ENCODE measurements at places on chromosomes 4 and X. TPM values are rescaled to one million over a fixed set of nuclear protein-coding genes. Genes with fewer than 3 reads are reported as not detected.

S100P gene
- 0.43 TPM for total RNA-seq

KDR gene
- total RNA-seq, result 102 TPM

PF4V1 gene
- total RNA-seq, result 0.66 TPM

XAGE1A gene
- total RNA-seq, result not detected

OR13H1 gene
- total RNA-seq, result not detected

IQSEC2 gene
- total RNA-seq, result 81.6 TPM

UPF3B gene
- 11.5 TPM for total RNA-seq

BMP3 gene
- 0.10 TPM for total RNA-seq

CSAG3 gene
- total RNA-seq, result not detected

- no peaks in the 10 kb centered on the region for H3K27me3 ChIP-seq
- H3K27ac ChIP-seq, result no peak overlapping the region
- no peaks in the 10 kb centered on the region for H3K4me1 ChIP-seq
- no peaks in the 10 kb centered on the region for H3K36me3 ChIP-seq
- DNase-seq, result no peak
These were observed 60.3 kb upstream of the HSD17B10 start for GRCh38 chrX:53494436-53494835.

GRCh38 chr4:143085224-143085623 is 99.5 kb upstream of the USP38 start:
- no peak overlapping the region for H3K4me3 ChIP-seq
- H3K27ac ChIP-seq, result no peak overlapping the region
- peaks cover 4% of the 10 kb centered on the region for H3K36me3 ChIP-seq
- H3K4me1 ChIP-seq, result no peaks in the 10 kb centered on the region
- H3K27me3 ChIP-seq, result no peaks in the 10 kb centered on the region

- no peak for DNase-seq
- H3K36me3 ChIP-seq, result no peaks in the 10 kb centered on the region
- no peak overlapping the region for H3K4me3 ChIP-seq
- no peaks in the 10 kb centered on the region for H3K27me3 ChIP-seq
These were observed 207.4 kb downstream of the ADAM29 start for GRCh38 chr4:175125410-175126068.

GRCh38 chr4:73021634-73022033 is 47.9 kb downstream of the COX18 start:
- peak; percentile 80 for DNase-seq
- no peak overlapping the region for H3K27ac ChIP-seq
- H3K27me3 ChIP-seq, result no peaks in the 10 kb centered on the region
- no peaks in the 10 kb centered on the region for H3K36me3 ChIP-seq

DNA sequence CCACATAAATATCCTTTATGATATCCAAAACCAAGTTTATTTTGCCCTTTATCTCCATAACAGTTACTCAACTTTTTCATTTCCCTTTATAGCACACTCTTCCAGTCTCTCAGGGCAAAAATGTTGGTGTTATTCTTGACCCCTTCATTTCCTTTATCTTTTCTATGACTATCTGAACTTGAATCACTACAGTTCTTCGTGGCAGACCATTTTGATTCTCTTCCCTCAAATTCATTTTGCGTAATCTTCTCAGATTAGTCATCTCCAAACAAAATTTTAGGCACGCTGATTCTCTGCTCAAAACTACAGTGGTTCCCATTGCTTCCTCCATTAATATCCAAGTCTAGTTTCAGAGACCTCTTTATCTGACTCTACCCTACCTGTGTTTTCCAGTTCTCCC is 26.1 kb downstream of the RUFY3 start:
- DNase-seq, result no peak
- H3K27ac ChIP-seq, result no peak overlapping the region
- no peaks in the 10 kb centered on the region for H3K27me3 ChIP-seq
- no peaks in the 10 kb centered on the region for H3K36me3 ChIP-seq
- no peak overlapping the region for H3K4me3 ChIP-seq

GRCh38 chr4:166312166-166312565 is 439.1 kb downstream of the TLL1 start:
- H3K4me3 ChIP-seq, result no peak overlapping the region
- H3K4me1 ChIP-seq, result no peaks in the 10 kb centered on the region
- H3K27me3 ChIP-seq, result no peaks in the 10 kb centered on the region
- H3K27ac ChIP-seq, result no peak overlapping the region
- H3K36me3 ChIP-seq, result no peaks in the 10 kb centered on the region
- DNase-seq, result peak; percentile 8

GRCh38 chr4:174631901-174632758 is 109.8 kb upstream of the HPGD start:
- peak; percentile 67 for DNase-seq
- H3K4me3 ChIP-seq, result no peak overlapping the region
- H3K27ac ChIP-seq, result no peak overlapping the region

- no peak overlapping the region for H3K4me3 ChIP-seq
- peak overlapping the region; percentile 4 for H3K27ac ChIP-seq
- peaks cover 44% of the 10 kb centered on the region for H3K4me1 ChIP-seq
- H3K36me3 ChIP-seq, result 0 out of 2 replicates have a peak, but pooled peaks cover 3% of the 10 kb centered on the region
- DNase-seq, result peak; percentile 75
These were observed 4.3 kb upstream of the TSPAN5 start for GRCh38 chr4:98662626-98663225.

GRCh38 chrX:13164611-13165010 is 120.2 kb upstream of the FAM9C start:
- DNase-seq, result peak; percentile 72
- peaks cover 21% of the 10 kb centered on the region for H3K4me1 ChIP-seq
- no peak overlapping the region for H3K27ac ChIP-seq
- no peak overlapping the region for H3K4me3 ChIP-seq

DNA sequence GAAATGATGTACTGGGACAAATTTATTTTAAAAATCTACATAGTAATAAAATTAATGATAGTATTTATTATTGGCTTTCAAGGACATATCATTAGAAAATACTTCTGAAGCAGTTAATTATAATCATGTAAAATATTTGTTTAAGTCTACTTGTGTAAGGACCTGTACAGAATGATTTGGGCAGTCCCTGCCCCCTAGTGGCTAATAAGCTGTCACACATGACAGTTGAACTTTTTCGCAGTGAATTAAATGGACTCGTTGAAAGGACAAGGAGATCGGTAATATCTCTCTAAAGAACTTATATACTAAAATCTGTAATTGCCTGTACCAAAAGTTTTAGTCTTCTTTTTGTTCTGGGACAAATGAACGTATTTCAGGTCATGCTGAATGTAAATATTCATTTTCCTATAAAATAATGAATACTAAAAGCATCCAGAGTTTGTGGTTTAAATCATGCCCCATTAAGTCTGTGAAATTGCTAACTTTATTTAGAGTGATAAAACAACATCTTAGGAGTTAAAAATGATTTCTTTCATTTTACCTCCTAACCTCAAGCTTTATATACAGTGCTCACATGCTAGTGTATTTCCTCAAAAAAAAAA is 13.6 kb downstream of the EXOC1 start:
- no peaks in the 10 kb centered on the region for H3K36me3 ChIP-seq
- peak; percentile 77 for DNase-seq
- H3K27ac ChIP-seq, result no peak overlapping the region
- no peaks in the 10 kb centered on the region for H3K4me1 ChIP-seq
- no peak overlapping the region for H3K4me3 ChIP-seq

GRCh38 chrX:119375561-119375960 is 23.6 kb upstream of the SLC25A43 start:
- no peak for DNase-seq
- no peak overlapping the region for H3K4me3 ChIP-seq
- H3K27me3 ChIP-seq, result no peaks in the 10 kb centered on the region
- no peak overlapping the region for H3K27ac ChIP-seq
- H3K4me1 ChIP-seq, result no peaks in the 10 kb centered on the region

- no peaks in the 10 kb centered on the region for H3K4me1 ChIP-seq
- no peak overlapping the region for H3K27ac ChIP-seq
- H3K27me3 ChIP-seq, result no peaks in the 10 kb centered on the region
These were observed 538.7 kb upstream of the SMIM31 start for GRCh38 chr4:164215113-164215741.

- no peaks in the 10 kb centered on the region for H3K27me3 ChIP-seq
- DNase-seq, result peak; percentile 14
- no peak overlapping the region for H3K4me3 ChIP-seq
- H3K36me3 ChIP-seq, result no peaks in the 10 kb centered on the region
- H3K4me1 ChIP-seq, result no peaks in the 10 kb centered on the region
- no peak overlapping the region for H3K27ac ChIP-seq
These were observed 170.7 kb upstream of the SMARCAD1 start for GRCh38 chr4:94036964-94037363.

DNA sequence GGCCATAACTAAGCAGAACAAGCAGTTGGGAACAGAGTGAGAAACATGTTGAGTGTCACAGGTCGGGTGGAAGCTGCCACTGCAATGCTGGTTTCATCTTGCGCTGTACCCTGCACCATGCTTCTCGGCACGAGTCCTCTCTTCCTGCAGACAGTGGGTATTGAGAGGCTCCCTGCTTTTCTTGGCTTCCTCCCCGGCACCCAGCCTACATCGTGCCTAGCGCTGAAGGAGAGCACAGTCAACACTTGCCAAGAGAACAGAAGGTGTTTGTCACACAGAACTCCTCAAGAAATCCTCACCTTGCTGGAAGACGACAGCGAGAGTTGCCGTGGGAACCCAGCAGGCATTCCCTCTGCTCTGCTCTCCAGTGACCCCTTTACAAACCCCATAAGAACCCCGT is 53.6 kb downstream of the EVC2 start:
- no peak overlapping the region for H3K4me3 ChIP-seq
- H3K4me1 ChIP-seq, result no peaks in the 10 kb centered on the region
- no peaks in the 10 kb centered on the region for H3K36me3 ChIP-seq
- H3K27me3 ChIP-seq, result no peaks in the 10 kb centered on the region

- no peaks in the 10 kb centered on the region for H3K4me1 ChIP-seq
- no peaks in the 10 kb centered on the region for H3K27me3 ChIP-seq
- H3K27ac ChIP-seq, result no peak overlapping the region
- no peak overlapping the region for H3K4me3 ChIP-seq
- DNase-seq, result no peak
These were observed 19.6 kb downstream of the PRDM5 start for GRCh38 chr4:120902925-120903324.

DNA sequence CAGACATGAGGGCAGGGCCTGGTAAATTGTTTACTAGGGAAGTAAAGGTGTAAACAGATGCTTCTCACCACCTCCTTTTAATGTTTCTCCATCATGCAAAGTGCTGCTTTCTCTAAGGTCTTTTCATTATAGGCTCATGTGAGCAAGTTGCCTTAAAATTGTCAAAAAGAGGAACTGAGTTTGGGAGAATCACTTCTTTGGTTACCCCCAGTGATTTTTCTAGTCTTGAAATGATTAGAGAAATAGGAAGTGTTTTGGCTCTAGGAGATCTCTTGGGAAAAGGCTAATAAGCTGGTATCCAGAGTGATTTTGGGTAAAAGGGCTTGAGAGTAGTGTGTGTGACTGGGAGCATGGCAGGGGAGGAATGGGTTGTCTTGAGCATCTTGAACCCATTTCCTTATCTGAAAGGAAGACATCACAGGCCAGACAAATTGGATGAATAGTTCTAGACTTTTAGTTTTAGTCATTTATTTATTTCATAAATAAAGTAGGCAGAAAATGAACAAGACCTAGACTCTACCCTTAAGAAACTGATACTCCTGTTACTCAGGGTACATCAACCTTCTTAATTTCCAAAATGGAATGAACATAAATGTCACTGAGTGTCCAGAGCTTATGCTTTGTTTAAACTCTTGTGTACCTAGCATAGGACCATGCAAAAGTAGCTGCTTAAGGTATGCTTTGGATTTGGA is 14.2 kb downstream of the GRPR start:
- H3K4me3 ChIP-seq, result no peak overlapping the region
- DNase-seq, result no peak
- H3K36me3 ChIP-seq, result no peaks in the 10 kb centered on the region
- no peak overlapping the region for H3K27ac ChIP-seq
- no peaks in the 10 kb centered on the region for H3K27me3 ChIP-seq
- 0 out of 2 replicates have a peak, but pooled peaks cover 4% of the 10 kb centered on the region for H3K4me1 ChIP-seq

GRCh38 chr4:187283201-187283955 is 559.7 kb upstream of the FAT1 start:
- H3K36me3 ChIP-seq, result no peaks in the 10 kb centered on the region
- H3K27ac ChIP-seq, result no peak overlapping the region
- no peaks in the 10 kb centered on the region for H3K27me3 ChIP-seq
- no peak overlapping the region for H3K4me3 ChIP-seq
- no peaks in the 10 kb centered on the region for H3K4me1 ChIP-seq
- no peak for DNase-seq

DNA sequence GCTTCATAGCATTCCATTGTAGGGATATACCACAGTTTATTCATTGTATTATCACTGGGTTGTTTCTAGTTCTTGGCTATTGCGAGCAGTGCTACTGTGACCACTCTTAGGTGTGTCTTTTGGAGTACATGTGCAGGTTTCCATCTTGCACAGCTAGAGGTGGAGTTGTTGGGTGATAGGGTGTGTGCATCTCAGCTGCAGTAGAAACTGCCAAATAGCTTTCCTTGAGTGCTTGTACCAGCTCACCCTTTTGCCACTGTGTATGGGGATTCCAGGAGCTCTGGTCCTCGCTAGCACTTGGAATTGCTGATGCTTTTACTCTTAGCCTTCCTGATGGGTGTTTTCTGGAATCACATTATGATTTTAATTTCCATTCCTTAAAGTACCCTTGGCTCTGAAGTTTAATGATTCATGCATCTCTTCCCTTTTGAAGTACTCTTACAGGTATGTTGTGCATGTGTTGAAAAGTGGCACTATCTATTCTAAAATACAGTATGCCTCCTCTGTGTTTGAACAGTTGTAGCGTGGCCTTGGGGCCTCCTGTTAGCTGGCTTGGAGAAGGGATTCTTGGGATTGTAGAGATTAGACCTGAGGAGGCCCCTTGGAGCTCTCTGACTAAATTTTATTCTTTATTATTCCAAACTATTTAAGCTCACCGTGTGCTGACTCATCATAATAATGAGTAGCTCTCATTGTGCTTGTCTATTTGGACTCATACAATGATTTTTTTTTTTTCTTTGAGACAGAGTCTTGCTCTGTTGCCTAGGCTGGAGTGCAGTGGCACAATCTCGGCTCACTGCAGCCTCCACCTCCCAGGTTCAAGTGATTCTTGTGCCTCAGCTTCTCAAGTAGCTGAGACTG is 38.4 kb downstream of the HTT start:
- H3K36me3 ChIP-seq, result peaks cover 48% of the 10 kb centered on the region
- no peak for DNase-seq
- no peaks in the 10 kb centered on the region for H3K27me3 ChIP-seq
- H3K4me3 ChIP-seq, result no peak overlapping the region
- no peaks in the 10 kb centered on the region for H3K4me1 ChIP-seq

- peak; percentile 88 for DNase-seq
- no peak overlapping the region for H3K4me3 ChIP-seq
- H3K36me3 ChIP-seq, result no peaks in the 10 kb centered on the region
- 0 out of 2 replicates have a peak, but pooled peaks cover 6% of the 10 kb centered on the region for H3K4me1 ChIP-seq
- no peaks in the 10 kb centered on the region for H3K27me3 ChIP-seq
These were observed 47.8 kb upstream of the SETD7 start for GRCh38 chr4:139603576-139604410.

GRCh38 chr4:13912436-13912925 is 285.0 kb upstream of the BOD1L1 start:
- H3K27me3 ChIP-seq, result no peaks in the 10 kb centered on the region
- H3K4me3 ChIP-seq, result no peak overlapping the region
- no peak overlapping the region for H3K27ac ChIP-seq

GRCh38 chr4:155060873-155061272 is 147.6 kb upstream of the NPY2R start:
- peak; percentile 41 for DNase-seq
- no peaks in the 10 kb centered on the region for H3K27me3 ChIP-seq
- H3K36me3 ChIP-seq, result no peaks in the 10 kb centered on the region
- no peak overlapping the region for H3K27ac ChIP-seq

GRCh38 chrX:31929366-31929765 is 857.5 kb upstream of the FTHL17 start:
- H3K27ac ChIP-seq, result no peak overlapping the region
- no peaks in the 10 kb centered on the region for H3K27me3 ChIP-seq
- H3K36me3 ChIP-seq, result no peaks in the 10 kb centered on the region
- no peak for DNase-seq
- no peaks in the 10 kb centered on the region for H3K4me1 ChIP-seq
